NCI-H187 treated with DMSO at 0.1 percent for 48 hours (cell line): ENCODE measurements at places on chromosomes 16 and 17.

DNA sequence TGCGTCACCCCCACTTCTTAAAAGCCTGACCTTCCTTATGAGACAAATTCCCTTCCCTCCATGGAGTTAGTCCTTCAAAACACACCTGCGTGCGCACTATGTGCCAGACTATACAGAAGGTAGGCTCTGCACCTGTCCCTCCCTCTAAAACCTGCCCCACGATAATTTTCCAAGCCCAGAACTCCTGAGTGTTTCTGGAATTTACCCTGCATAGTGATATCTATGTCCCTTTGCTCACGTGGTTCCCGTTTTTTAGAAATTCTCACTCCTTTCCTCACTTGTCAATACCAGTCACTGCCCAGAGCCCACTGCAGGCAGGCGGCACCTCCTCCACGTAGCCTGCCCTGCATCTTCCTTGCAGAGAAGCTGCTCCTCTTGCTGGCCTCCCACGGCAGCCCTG lies 82.2 kb downstream of the SLC6A2 start:
- DNase-seq, result no peak

GRCh38 chr17:1232786-1233185 lies 37.5 kb upstream of the BHLHA9 start:
- DNase-seq, result no peak

GRCh38 chr17:54172985-54173316 lies 350.2 kb downstream of the KIF2B start:
- no peak for DNase-seq

- DNase-seq, result no peak
Observed at GRCh38 chr17:20280851-20281250, 186.5 kb downstream of the LGALS9B start.

- DNase-seq, result no peak
Observed at GRCh38 chr16:73945631-73946030, 351.0 kb upstream of the PSMD7 start.

GRCh38 chr16:13324851-13325250 lies 423.5 kb downstream of the SHISA9 start:
- no peak for DNase-seq

DNA sequence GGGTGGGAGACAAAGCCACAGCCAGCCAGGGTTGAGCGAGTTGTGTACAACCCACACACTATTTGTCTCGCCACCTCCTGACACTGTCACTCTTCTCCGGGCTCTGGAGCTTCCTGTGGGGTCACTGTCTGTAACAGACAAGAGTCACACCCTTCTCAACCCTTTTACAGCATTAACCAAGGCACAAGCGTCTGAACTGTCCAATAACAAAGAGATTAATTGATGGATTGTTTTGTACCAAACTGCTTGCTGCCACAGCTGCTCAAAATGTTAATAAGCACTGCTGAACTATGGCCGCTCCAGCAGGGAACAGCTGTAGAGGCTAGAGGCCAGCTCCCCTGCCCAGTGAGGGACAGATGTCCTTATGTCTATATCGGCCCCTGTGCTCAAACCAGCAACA lies 25.2 kb upstream of the HYDIN start:
- DNase-seq, result no peak

DNA sequence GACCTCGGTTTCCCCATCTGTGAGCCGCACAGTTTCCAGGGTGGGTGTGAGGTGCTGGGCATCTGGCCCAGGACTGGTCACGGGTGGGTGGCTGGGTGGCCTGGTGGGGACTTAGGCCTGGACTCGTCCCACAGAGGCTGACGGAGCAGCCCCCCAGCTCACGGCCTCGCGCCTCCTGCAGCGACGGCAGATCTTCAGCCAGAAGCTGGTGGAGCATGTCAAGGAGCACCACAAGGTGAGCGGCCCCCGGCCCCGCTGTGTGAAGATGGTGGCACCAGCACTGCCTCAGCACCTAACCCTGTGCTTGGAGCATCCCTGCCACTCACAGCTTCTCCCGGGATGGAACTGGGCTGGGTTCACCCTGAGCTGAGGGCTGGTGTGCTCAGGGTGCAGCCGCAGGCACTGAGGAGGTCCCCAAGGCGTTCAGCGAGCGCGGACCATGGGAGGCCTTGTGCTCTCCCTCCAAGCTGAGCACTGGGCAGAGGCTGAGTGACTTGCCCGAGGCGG lies 2.4 kb downstream of the CDT1 start:
- DNase-seq, result no peak

- DNase-seq, result no peak
Observed at GRCh38 chr16:48393485-48394354, 8.5 kb upstream of the SIAH1 start.

DNA sequence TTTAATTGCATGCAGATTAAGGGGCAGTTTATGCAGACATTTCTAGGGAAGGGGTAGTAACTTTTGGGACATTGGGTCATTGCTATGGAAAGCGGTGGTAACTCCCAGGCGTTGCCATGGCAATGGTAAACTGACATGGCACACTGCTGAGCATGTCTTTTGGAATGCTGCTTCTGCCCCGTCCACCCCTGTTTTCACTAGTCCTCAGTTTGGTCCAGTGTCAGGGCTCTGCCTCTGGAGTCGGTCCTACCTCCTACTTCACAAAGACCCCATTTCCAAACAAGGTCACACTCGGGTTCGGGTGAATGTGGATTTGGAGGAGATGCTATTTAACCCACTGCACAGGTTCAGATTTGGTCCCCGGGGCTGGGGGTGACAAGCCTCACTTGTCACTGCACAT lies 2.9 kb downstream of the IL34 start:
- DNase-seq, result no peak

DNA sequence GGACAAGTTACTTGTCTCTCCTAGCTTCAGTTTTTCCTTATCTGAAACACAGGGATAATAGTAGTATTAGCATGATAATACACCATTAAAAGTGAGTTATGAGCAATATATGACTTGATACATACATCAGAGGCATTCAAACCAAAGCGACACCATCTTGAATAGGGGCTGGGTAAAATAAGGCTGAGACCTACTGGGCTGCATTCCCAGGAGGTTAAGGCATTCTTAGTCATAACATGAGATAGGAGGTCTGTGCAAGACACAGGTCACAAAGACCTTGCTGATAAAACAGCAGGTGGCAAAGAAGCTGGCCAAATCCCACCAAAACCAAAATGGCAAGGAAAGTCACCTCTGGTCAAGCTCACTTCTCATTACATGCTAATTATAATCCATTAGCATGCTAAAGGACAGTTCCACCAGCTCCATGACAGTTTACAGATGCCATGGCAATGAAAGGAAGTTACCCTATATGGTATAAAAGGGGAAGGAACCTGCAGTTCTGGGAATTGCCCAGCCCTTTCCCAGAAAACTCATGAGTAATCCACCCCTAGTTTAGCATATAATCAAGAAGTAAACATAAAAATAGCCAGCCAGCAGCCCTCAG lies 37.2 kb upstream of the HS3ST3A1 start:
- DNase-seq, result no peak

DNA sequence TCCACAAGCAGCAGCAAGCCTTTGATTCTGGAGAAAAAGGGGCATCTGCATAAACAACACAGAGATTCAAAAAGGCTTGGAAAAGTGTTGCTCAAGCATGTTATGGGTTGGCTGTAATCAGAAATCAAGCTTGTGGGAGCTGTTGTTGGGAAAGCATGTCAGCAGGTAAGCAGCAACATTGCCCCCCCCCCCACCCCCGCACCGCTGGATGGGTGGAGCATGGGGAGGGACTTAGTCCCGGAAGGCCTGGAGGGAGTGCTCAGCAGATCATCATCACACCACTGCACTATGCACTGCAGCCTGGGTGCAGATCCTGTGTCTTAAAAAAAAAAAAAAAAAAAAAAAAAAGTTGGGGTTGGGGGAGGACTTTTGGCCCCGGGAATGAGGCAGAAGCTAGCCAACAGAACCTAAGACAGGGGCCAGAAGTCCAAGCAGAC lies 16.8 kb upstream of the AKAP1 start:
- DNase-seq, result no peak

GRCh38 chr17:27555339-27555738 lies 75.6 kb upstream of the LGALS9 start:
- no peak for DNase-seq
